ENCODE measurements at places on chromosomes 4 and X. TPM values are rescaled to one million over a fixed set of nuclear protein-coding genes. Genes with fewer than 3 reads are reported as not detected.

The SSX3 gene
- not detected for total RNA-seq

The ARAP2 gene
- not detected for total RNA-seq

The MAD2L1 gene
- 15.7 TPM for total RNA-seq

The MEPE gene
- not detected for total RNA-seq

The CYTL1 gene
- not detected for total RNA-seq

DNA sequence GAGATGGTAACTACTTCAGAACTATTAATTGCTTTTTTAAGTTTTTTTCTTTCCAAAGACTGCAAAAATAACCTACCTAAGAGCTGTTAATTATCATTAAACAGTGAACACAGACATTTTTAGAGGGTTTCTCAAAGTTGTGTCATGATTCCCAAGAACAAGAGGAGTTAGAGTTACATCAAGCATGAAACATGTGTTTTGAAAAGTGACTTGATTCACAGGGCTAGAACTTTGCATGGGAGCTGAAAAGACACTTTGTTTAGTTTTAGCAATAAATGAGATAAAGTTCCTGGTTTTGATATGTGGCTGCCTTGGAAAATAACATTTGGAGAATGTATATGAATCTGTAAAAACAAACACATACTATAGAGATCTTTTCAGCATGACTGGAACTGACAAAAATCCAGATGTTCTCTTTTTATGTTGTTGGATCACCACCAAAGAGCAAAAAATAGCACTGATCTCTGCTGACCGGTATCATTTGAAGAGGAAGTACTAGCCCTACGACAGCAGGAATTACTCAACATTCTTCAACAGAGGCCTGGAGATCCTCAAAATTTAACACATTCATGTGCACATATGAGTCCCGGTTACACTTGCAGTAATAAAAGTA is 173.0 kb upstream of the PCDH18 start:
- DNase-seq: peak; percentile 83

DNA sequence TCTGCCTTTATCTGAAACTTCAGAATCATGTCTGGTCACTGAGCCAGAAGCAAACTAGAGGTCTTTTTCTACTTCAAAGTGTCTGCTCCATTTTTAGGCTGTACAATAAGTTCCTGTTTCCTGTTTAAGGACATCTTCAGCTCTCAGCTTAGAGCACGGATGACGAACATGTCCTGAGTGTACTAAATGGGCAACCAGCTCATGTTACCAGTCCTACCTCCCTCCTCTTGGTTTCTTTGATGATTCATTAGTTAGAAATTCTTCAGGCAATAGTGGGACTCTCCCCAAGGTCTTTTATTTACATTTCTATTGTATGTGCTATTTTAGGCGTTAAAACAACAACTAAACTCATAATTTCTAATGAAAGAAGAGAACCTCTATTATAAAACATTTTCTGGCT is 58.0 kb downstream of the ENPEP start:
- peak; percentile 96 for DNase-seq

GRCh38 chrX:73867144-73867543 is 304.1 kb downstream of the CHIC1 start:
- DNase-seq: no peak

- DNase-seq: peak; percentile 14
Observed at GRCh38 chr4:38387348-38387747, 276.7 kb upstream of the KLF3 start.

DNA sequence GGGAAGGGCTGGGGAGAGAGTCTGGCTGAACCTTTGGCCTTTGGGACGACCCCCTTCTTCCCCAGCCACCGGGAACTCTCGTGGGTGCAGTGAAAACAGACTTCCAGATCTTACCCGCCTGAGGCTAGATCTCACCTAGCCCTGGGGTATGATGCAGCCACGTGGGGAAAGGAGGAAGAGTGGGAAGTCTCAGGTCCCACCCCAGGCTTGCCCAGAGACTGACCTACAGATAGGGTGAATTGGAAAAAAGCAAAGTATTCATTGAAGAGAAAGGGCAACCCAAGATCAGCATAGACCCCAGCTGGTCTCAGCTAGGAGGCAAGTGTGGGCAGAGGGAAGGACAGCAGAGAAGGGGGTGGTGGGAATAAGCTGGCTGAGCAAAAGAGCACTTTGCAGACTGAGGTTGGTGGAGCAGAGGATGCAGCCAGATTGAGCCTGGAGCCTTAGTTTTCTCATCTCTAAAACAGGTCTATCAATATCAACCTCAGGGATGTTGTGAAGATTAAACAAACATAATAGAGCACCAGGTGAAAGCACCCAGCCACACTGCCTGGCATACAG is 4.2 kb upstream of the EFNB1 start:
- no peak for DNase-seq

DNA sequence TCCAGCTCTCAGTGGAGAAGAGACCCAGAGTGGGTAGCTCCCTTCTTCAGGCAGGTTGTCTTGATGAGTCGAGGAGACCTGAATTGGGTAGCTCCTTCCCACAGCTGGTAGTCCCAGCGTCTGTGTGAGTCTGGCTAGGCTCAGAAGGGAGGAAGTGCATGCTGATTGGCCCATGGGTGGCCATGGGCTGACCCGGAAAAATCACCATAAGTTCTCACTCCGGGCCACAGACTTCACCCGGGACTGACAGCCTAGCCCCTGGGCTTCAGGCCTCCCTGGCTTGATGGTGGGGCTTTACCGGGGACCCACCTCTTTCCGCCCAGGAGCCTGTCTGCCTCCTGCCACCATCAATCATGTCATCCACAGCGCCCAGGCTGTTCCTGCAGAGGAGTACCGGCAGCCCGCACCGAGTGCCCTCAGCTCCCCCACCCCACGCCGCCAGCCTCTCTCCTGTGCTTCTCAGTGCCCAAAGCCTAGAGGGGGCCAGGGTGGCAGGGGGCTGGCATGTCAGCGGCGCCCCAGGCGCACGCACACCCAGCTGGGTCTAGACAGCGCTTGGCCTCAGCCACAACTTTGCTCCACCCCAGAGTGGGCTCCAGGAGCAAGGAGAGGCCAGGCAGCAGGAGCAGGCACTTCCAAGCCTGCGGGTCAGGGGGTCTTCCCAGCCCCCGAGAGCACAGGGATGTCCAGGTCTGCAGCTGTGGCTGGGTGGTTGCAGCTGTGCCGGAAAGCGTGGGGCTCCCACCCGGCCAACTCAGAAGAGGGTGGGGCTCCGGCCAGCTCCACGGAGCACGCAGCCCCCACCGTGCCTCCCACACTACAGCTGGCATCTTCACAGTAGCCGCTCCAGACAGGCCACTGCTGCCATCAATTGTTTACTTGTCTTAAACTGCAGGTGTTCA is 16.1 kb upstream of the SAT1 start:
- DNase-seq: no peak

DNA sequence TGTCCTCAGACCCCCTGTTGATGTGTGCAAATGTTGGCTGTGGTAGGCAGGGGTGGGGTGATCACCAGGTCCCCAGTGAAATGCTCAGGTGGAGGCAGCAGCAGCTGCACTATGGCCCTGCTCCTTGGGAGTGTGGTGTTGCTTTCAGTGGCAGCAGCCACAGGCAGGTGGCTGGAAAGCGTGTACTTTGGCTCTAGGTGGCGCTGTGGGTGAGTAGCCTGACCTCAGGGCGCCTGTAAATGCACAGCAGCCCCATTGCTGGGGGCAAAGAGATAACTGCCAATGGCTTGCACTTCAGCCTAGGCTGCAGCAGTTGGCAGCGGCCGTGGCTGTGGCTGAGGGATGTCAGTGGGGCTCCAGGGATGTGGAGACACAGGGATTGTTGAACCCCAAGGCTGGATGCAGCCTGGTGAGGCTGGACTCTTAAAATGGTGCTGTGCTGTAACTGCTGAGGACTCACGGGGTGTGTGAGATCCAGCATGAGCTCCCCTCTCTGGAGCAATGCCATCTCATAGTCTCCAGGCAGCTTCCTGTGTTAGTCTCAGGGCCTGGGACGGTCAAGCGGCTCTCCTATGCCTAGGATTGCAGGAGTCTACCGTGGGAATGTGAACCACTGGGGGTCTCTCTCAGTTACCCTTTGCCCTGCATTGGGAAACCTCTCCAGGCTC is 421.7 kb upstream of the HTR2C start:
- no peak for DNase-seq
